Daoy (cell line): ENCODE measurements at places on chromosomes 1 and 21. TPM values are rescaled to one million over a fixed set of nuclear protein-coding genes. Genes with fewer than 3 reads are reported as not detected.

PKLR gene
- total RNA-seq = not detected in 2 replicates

KCNJ10 gene
- total RNA-seq = under 0.01 TPM in 1 of 2 replicates, not detected in the other

AMY1C gene
- total RNA-seq = not detected in 2 replicates

ZNF648 gene
- 0.17 TPM in 1 of 2 replicates, not detected in the other for total RNA-seq

MYOG gene
- total RNA-seq = not detected in 2 replicates
